ENCODE measurements at places on chromosomes 4 and X.

- no peak for DNase-seq
Observed at GRCh38 chrX:100717363-100717762, 14.6 kb downstream of the SYTL4 start.

GRCh38 chr4:89152972-89153371, 41.6 kb downstream of the TIGD2 start:
- no peak for DNase-seq

DNA sequence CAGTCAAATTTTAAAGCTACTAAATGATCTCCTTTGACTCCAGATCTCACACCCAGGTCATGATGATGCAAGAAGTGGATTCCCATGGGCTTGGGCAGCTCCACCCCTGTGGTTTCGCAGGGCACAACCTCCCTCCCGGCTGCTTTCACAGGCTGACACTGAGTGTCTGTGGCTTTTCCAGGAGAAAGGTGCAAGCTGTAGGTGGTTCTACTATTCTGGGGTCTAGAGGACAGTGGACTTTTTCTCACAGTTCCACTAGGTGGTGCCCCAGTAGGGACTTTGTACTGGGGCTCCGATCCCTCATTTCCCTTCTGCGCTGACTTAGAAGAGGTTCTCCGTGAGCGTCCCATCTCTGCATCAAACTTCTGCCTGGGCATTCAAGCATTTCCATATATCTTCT, 845.2 kb downstream of the PCDH18 start:
- no peak for DNase-seq

DNA sequence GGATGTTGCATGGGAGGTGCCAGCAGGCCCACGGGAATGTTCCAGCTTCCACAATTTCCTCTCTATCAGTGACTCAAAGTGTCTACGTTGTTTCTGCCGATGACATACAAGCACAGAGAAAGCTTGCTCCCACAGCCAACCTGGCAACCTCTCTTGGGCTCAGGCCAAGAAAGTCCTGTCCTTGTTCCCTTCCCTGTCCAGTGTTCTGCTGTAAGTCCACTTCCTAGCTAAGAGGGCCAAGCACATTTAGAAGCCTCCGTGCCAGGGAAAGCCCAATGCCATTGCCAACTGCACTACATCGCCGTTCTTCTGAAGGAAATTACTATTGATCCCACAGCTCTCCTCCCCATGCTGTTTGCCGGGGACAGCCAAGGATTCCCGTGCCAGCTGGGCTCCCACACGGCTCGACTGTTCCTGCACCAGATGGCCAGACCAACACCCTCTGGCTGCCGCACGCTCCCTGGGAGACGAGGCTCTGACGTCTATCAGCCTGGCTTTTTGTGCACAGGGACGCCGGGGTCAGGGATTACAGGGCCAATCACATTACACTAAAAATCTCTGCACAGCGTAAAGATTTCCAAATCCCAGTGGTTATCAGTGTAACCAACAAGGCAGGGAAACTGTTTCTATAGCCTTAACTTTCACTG, 284.0 kb downstream of the BCOR start:
- DNase-seq, result no peak

DNA sequence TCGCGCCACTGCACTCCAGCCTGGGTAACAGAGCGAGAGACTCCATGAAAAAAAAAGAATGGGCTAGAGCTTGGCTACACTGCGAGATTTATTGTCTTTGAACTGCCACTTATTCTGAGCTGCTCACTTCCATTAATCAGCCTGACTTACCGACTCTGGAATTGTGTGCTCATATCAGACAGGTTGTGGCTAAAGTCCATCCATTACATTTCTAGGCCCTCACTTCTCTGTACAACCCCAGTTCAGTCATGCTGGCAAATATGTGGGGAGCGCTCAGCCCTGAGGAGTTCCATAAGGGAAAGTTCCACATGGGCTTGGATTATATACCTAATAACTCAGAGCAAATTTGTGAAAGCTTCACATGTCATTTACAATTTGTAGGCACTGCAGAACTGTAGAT, 270.6 kb downstream of the TRIML1 start:
- no peak for DNase-seq

DNA sequence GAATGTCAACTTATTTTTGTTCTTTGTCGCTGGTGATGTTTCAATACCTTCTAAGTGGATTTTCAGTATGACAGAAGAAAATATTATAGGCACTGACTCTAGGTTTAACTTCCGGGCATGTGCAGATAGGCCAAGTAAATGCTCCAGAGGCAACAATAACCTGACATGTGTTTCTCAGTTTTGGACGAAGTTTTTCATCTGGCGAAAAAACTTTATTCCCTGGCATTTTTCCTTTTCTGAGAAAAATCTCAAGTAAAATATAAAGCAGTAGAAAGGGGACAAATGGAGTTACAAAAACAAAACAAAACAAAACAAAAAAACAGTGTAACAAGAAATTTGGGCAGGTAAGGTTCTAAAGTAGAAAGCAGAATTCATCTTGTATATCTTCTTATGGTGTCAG, 173.5 kb downstream of the ANTXR2 start:
- DNase-seq, result no peak

DNA sequence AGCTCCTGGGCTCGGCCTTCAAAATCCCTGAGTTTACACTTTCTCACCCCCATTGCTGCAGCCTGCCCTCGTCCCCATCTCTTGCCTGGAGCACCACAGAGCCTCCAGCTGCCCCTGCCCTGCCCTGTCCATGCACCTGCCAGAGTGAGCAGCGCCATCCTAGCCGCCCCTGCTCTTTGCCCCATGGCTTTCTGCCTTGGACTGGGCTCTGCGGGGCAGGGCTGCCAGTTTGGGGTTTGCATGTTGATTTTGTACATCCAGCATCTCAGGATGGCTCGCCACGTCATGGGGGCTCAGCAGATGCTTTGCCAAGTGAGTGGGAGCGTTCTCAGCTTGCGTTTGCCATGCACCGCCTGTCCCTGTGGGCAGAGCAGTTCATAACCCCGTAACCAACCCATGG, 67.1 kb upstream of the HGFAC start:
- DNase-seq, result no peak

DNA sequence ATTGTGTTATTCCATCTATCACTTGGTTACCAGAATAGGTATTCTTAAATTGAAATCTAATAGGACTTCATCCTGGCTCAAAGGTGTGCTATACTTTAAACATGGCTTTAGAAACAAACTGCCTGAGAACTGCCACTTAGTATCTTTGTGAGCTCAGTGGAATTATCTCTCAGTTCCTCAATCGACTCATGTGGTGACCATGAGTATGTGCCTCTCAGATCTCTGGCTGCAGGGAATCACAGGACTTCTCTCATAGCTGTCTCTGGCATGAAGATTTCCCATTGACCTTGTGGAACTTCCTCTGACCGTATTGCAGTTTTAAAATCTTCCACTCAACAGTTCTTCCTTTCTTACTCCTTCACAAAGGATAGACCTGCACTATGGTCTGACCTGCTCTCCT, 681.9 kb upstream of the BOD1L1 start:
- no peak for DNase-seq

GRCh38 chrX:120120223-120120622, 4.5 kb upstream of the RHOXF1 start:
- no peak for DNase-seq

GRCh38 chr4:8090312-8090711, 68.3 kb downstream of the ABLIM2 start:
- DNase-seq, result no peak

GRCh38 chrX:150199181-150199580, 163.9 kb upstream of the MAMLD1 start:
- no peak for DNase-seq

GRCh38 chr4:91279899-91280298, 1023.9 kb upstream of the GRID2 start:
- no peak for DNase-seq

GRCh38 chr4:148757171-148757570, 315.0 kb upstream of the NR3C2 start:
- DNase-seq, result no peak

DNA sequence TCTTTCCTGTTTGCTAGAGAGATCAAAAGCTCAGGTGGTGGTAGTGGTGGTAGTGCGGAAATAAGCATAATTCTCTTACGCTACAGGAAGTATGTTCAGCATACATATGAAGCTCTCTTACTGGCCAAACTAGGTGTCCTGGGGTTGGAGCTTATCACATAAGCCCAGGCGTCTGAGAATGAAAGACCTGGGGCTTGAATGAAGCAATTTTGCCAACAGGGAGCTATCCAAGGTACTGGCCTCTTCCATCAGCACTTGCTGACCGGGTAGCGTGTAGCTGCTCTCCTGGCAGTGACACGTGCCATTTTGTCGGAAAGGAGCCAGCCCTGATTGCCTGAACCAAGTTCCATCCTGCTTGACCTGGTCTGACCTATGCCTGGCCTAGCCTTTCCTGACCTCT, 65.9 kb upstream of the HPF1 start:
- no peak for DNase-seq

GRCh38 chr4:83240379-83240875, 44.2 kb downstream of the COQ2 start:
- no peak for DNase-seq

DNA sequence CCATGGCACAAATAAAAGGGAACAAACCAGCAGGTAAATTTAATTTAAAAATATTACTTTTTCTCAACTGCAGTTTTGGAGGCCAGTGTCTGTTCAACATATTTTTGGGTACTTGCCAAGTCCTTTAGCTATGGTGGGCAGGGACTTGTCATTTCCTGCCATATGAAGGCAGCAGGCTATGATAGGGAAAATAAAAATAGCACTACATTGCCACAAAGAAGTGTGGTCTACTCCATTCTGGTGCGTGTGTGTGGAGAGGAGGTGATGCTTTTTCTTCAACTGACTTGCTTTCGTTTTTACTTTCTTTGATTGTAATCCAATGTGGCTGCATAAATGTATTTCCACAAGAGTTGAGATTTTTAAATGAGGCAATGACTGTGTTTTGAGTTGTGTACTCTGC, 17.2 kb downstream of the GPR174 start:
- no peak for DNase-seq

GRCh38 chr4:24988776-24989175, 42.0 kb downstream of the LGI2 start:
- DNase-seq, result no peak

GRCh38 chrX:67613996-67614395, 70.2 kb downstream of the AR start:
- no peak for DNase-seq

DNA sequence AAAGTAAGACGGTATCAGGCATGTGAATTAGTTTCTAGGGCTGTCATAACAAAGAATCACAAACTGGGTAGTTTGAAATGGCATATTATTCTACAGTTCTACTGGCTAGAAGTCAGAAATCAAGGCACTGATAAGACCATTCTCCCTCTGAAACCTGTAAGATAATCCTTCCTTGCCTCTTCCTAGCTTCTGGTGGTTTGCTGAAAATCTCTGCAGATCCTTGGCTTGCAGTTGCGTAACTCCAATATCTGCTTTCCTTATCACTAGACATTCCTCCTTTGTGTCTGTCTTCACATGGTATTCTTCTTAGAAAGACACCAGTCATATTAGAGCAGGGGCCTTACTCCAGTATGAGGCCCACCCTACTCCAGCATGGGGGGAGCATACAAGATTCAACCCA, 19.6 kb upstream of the LCORL start:
- DNase-seq, result no peak

DNA sequence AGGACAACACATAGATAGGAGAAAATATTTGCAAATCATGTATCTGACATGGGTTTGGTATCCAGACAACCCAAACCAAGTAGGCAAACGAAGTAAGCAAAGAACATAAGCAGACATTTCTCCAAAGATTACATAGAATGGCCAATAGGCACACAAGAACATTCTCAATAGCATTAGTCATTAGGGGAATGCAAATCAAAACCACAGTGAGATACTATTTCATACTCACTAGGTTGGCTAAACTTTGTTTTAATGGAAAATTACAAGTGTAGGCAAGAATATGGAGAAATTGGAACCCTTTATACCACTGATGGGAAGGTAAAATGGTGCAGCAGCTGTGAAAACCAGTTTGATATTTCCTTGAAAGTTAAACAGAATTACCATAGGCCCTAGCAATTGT, 74.7 kb downstream of the CHRNA9 start:
- no peak for DNase-seq

DNA sequence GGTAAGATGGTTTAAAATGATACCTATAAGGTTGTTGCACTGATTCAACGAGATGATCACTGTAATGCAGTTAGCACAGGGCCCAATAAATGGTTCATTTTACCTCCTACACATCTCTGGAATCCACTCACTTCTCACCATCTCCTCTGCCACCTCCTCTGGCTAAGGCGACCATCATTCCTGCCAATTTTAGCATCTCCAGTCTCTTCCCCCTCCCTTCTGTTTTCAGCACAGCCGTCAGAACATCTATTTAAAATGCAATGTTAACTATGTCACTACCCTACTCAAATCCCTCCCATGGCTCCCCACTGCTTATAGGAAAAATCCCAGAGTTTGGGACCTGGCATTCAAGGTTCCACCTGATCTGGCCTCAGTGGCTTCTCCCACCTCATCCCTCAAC, 3.5 kb upstream of the SYP start:
- no peak for DNase-seq

DNA sequence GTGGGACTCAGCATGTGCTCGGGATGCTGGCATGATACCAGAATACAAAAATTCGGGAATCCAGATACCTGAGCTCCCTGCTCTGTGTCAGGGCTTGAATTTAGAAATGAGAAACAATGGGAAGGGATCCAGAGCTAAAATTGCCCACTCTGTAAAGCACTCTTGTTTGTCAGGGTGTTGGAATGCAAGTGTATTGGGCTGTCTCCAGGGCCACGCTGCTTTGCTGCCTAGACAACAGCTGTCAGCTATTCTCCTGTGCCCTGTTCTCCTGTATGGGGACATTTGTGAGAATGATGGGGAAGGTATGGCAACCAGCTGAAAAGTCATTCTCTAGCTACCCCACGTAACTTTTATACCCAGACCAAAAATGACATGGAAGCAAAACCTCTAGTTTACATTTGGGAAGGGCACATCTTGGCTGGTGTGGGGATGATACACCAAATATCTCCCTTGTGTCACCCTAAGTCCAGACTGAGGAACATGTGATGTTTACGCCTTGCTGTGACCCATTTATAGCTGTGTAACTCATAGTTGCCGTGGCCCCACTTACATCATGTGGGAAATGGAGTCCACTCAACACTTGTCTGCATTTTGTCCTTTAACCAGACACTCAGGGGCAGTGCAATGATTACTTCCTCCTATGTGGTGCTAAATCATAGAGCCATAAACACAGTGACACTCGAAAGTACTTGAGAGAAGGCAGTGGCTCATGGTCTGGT, 46.6 kb downstream of the SMPX start:
- DNase-seq, result no peak

- no peak for DNase-seq
Observed at GRCh38 chr4:78622253-78622979, 70.8 kb downstream of the ANXA3 start.

DNA sequence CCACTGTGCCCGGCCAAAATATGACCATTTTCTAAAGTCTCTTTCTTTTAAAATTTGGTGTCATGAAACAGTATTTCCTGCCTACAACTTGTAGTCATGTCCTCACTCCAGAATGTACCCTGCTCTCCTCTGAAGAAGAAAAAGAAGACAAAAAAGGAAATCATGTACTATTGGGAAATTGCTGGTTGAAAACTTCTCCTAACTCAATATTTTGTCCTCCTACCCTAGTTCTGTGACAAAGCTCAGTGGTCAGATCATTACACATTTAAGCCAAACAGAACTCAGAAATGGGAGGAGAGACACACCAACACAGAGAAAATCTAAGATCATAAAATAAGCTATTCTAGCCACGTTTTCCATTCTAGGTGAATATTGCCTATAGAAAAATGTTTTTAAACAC, 127.7 kb downstream of the IRF2 start:
- no peak for DNase-seq
